ENCODE measurements at places on chromosomes 11 and 22. TPM values are rescaled to one million over a fixed set of nuclear protein-coding genes. Genes with fewer than 3 reads are reported as not detected.

The CEND1 gene
- total RNA-seq = 7.6 TPM

The BARX2 gene
- 0.36 TPM for total RNA-seq

The RAC2 gene
- total RNA-seq = 1.8 TPM

The TSGA10IP gene
- not detected for total RNA-seq

The GGTLC2 gene
- not detected for total RNA-seq

The GGT1 gene
- total RNA-seq = 12.0 TPM

The ARHGAP8 gene
- 1.3 TPM for total RNA-seq

The CLTCL1 gene
- total RNA-seq = 12.2 TPM

The NXPE2 gene
- 0.18 TPM for total RNA-seq

The C11orf52 gene
- 7.4 TPM for total RNA-seq

The MPZL2 gene
- not detected for total RNA-seq

The OR6A2 gene
- 0.11 TPM for total RNA-seq

The SEC14L2 gene
- total RNA-seq = 2.9 TPM

The OR51E2 gene
- not detected for total RNA-seq

The SLC1A2 gene
- 0.92 TPM for total RNA-seq

The HEPHL1 gene
- total RNA-seq = not detected

The KDELR3 gene
- 19.7 TPM for total RNA-seq

The OR5B21 gene
- not detected for total RNA-seq

The LRRC75B gene
- total RNA-seq = 42.4 TPM

The GSTT2 gene
- total RNA-seq = 5.2 TPM

The NFAM1 gene
- total RNA-seq = 2.1 TPM

The CCDC82 gene
- 6.1 TPM for total RNA-seq

The GPHA2 gene
- total RNA-seq = not detected

The CCDC157 gene
- total RNA-seq = 12.9 TPM

The SPDYC gene
- not detected for total RNA-seq

The CD3G gene
- not detected for total RNA-seq

The LMNTD2 gene
- total RNA-seq = 21.1 TPM
